ENCODE measurements at places on chromosomes 12 and 14.

- DNase-seq = peak; percentile 54
Observed at GRCh38 chr14:75636100-75636692, 24.5 kb downstream of the ERG28 start.

GRCh38 chr14:34122081-34122480 lies 171.2 kb upstream of the EGLN3 start:
- no peak for DNase-seq

- DNase-seq = peak; percentile 12
Observed at GRCh38 chr12:94649349-94650142, 811 bp downstream of the TMCC3 start.

GRCh38 chr12:51205350-51205749 lies 12.5 kb downstream of the POU6F1 start:
- no peak for DNase-seq

GRCh38 chr12:10457760-10458159 lies 4.6 kb upstream of the KLRC1 start:
- DNase-seq = no peak

- DNase-seq = no peak
Observed at GRCh38 chr14:102608064-102608446, 15.6 kb downstream of the RCOR1 start.

DNA sequence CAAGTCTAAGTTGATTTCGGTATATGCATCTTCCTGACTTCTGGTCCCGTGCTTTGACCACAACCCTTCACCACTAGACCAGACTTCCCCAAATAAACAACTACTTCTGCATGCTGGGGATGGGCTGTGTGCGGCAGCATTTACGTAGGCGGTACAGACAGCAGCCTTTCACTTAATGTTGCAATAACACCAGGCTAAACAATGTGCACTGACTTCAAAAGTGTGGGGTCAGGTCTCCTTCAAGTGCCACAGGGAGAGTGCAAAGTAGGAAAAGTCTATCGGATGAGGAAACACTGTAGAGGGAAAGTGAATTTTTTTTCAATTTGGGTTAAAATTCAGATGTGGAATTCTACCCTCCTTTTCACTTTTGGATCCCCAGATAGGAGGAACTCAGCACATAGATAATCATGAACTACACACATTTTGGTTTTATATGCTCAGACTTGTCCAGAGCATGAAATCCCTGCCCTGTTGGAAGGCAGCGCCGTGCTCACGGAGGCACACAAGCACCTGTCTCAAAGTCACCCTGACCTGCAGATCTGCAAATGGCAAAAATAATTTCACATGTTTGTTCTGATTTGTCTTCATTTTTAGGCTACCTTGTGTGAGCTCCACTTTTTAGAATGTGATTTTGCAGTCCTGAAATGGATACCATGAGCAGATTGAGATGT lies 3.6 kb upstream of the FOS start:
- no peak for DNase-seq

DNA sequence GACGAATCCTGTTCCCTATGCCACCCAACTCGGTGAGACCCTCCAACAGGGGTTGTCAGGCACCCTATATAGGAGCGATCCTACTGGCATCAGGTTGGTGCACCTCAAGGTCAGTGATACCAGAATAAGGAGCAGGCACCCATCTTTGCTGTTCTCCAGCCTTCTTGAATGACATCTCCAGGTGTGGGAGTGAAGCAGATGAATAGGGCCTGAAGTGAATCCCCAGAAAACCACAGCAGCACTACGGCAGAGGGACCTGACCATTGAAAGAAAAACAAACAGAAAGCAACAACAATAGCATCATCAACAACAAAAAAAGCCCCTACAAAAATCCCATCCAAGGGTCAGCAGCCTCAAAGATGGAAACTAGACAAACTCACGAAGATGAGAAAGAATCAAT lies 445.2 kb upstream of the ATP2B1 start:
- DNase-seq = no peak

DNA sequence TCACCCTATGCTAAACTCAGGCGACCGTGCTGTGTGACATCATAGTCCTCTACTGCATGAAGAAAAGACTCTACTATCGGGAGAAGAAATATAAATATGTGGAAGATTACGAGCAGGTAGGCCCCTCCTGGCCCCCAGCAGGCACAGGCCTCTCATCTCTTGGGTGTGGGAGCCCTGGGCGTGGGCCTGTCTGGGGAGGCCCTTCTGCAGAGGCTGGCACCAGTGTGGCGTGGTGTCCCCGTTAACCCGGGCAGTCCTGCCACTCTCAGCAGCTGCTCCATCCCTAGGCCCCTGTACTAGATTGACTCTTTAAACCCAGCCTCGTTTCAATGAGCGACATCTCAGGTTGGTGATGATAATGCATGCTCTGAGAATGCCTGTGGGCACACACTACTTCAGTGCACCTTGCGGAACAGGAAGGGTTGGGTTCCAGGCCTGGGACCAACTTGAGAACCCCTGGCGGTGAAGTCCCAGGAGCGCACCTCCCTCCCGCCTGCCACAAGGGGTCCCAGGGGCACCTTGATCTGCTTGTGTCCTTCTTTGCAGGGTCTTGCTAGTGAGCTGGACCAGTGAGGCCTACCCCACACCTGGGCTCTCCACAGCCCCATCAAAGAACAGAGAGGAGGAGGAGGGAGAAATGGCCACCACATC lies 23.2 kb downstream of the P2RX4 start:
- DNase-seq = no peak

GRCh38 chr14:78028471-78028870 lies 141.7 kb upstream of the NRXN3 start:
- no peak for DNase-seq

GRCh38 chr12:46461907-46462640 lies 89.5 kb upstream of the SLC38A2 start:
- DNase-seq = no peak

DNA sequence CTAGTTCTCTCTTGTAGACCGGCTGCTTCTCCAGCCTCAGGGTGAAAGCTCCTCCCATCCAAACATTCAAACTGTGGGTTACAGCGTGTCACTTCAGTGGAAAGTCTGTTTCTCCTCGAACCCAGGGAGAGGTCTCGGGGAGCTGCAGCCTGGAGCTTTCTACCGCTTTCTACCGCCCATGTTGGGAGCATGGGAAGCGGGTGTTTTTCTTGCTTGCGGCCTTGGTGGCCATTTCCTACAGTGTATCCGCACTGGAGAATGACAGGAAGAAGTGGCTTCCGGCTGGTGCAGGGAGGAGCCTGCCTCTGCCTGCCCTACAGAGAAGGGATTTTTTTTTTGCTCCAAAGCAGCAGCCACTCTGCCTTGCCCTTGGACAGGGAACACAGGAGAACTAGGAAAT lies 21.2 kb downstream of the ZFP36L1 start:
- no peak for DNase-seq

GRCh38 chr14:62289471-62289870 lies 527.3 kb downstream of the SNAPC1 start:
- DNase-seq = peak; percentile 54

GRCh38 chr12:66662729-66663128 lies 16.1 kb downstream of the GRIP1 start:
- DNase-seq = peak; percentile 30

DNA sequence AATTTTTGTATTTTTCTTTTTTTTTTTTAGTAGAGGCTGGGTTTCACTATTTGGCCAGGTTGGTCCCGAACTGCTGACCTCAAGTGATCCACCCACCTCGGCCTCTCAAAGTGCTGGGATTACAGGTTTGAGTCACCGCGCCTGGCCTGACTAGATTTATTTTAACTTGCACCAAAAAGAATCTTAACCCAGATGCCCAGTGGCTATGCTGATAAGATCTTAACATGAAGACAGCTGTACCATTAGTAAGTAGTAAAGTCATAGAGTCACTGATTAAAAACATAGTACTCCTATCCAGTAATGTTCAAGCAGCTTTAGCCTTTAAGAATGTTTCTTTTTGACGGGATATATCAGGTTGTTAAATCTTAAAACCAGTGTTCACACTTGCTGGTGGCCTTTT lies 1061.8 kb upstream of the FLRT2 start:
- no peak for DNase-seq

- DNase-seq = peak; percentile 77
Observed at GRCh38 chr14:52091928-52092327, 23.1 kb upstream of the NID2 start.

DNA sequence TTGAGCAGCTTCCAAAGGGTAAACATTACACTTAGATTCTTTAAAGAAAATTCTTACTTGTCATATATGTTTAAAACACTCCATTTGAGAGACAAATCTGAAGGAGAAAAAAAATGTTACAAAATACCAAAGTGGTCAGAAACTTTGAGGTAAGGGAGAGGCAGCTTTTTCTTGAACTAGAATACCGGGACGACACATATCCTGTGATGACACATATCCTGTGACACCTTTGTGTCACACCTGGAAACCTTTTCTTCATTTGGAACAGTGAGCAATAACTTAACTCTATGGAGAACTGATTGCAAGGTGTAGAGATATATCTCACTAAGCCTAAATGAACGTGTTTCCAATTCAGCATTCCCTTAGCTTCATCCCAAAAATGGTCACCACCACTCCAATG lies 4.6 kb upstream of the GRIN2B start:
- no peak for DNase-seq
